Activated CD4-positive, alpha-beta T cell treated with anti-CD3 and anti-CD28 coated beads for 24 hours (primary cell): ENCODE measurements at places on chromosomes 12 and 14.

GRCh38 chr12:19709889-19710288 is 270.6 kb downstream of the AEBP2 start:
- DNase-seq: no peak

- no peak for DNase-seq
Observed at GRCh38 chr14:61622051-61622450, 73.3 kb upstream of the HIF1A start.

- no peak for DNase-seq
Observed at GRCh38 chr12:111160350-111161241, 208.3 kb downstream of the PHETA1 start.

GRCh38 chr12:67388331-67389138 is 119.4 kb downstream of the CAND1 start:
- DNase-seq: no peak

DNA sequence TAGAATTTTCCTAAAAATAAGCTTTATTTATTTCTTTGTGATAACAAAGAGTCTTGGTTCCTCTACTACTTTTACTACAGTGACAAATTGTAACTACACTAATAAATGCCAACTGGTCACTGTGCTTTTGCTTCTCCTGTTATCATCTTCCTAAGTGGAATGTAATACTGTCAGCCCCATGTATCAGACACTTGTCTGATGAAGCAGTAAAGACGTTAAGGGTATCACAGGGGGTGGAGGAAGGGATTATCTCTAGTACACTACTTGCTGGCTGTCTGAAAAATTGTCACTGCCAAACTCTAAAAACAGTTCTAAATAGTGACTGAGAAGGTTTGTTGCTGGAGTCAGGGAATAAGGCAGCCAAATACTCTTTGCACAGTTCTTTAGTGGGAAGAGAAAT is 11.3 kb downstream of the ASB8 start:
- DNase-seq: no peak

DNA sequence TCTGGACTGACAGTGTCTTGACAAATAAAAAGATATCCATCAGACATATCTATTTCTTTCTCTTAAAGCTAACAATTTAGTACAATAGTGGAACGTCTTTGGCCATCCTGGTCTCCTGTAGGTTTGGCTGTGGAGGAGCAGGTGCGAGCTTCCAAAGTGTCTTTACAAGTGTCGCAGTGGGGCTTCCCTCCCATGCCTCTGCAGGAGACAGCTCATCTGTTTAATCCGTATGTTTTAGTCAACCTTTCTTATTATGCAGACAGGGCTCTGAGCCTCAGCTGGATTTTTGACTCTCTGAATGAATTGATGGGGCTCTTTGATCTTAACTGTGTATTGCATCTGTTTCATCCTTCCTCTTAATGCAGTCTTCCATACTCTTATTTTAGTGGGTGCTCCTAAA is 57.5 kb downstream of the RMST start:
- DNase-seq: no peak

GRCh38 chr12:69925291-69925690 is 100.3 kb downstream of the MYRFL start:
- DNase-seq: no peak

DNA sequence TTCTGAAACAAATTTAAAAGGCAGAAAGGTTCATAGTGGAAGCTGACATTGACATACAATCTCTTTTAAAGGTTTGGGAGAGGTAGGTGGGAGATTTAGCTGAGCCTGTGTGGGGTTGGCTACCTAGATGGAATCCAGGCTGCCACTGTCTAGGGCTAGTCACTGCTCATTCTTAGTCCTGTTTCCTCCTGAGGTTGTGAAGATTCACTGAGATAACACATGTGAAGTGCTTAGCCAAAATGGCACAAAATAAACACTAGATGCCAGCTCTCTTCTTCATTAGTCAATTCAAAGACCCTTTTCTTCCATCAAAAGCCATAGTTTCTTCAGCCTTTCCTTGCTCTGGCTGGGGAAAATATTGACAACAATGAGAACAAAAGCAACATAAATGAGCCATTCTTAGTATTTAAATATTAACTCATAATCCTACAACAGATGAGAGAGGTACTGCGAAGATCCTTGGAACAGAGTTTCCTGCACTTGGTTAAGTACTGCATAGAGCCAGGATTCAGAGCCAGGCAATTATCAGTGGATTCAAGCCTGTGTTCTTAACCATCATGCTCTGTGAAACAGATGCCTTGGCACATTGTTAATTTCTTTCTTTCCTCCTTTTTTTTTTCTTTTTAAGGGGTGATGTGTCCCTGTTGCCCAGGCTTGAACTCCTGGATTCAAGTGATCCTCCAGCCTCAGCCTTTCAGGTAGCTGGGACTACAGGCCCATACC is 3.5 kb downstream of the MYF6 start:
- DNase-seq: no peak

GRCh38 chr14:33401311-33401710 is 462.6 kb downstream of the NPAS3 start:
- no peak for DNase-seq

DNA sequence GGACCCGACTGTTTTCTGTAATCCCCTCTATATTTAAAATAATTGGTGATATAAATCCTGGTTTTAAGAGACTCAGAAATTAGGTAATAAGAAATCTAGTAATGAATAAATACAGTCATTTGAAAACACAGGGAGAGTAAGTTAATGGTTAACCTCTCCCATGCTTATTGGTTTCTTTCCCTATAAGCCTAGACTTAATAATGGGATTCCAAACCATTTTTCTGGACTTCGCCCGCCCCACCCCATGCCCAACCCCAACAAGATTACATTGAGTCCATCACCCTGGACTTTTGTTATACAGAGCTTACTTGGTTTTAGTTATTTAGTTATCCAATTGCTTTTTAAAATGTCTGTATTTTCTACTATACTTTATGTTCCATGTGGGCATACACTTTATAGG is 98.7 kb downstream of the WIF1 start:
- DNase-seq: no peak
